ENCODE measurements at places on chromosomes 6 and 20.

DNA sequence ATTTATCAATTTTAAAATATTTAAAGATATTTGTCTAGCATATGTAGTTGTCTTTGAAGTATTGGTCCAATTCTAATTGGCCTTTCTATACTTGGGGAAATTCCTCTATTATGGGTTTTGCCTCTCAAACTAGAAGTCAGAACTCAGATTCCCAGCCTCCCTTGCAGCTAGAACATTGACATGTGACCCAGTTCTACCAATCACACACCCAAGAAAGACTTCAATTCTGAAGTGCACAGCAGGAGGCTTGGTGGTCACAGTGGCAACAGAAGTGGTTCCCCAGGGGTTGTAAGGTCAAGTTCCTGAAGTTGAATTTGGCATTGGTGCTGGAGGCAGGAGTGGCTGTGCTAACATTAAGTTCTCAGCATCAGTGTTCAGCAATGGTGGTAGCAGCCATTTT lies 14.8 kb upstream of the FKBP5 start:
- DNase-seq = no peak

GRCh38 chr6:132130626-132131298 lies 179.6 kb upstream of the CCN2 start:
- DNase-seq = no peak

- no peak for DNase-seq
Observed at GRCh38 chr6:6494677-6495076, 93.8 kb upstream of the LY86 start.

DNA sequence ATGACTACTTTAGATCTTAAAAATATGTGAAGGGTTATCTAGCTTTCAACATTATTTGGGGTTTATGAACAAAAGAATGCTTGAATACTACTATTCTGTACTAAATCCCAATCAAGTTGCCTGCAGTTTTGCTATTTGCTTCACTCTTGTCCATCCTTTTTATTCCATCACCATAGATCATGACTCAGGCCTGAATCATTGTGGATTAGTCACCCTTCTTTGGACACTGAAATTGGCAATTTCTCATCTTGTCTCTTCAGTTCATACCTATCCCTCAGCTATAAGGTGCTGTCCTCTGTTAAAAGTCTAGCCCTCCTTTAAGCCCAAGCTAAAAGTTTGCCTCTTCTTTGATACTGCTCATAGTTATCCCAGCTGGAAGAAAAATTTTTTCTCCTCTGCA lies 199.1 kb downstream of the CENPW start:
- DNase-seq = no peak

DNA sequence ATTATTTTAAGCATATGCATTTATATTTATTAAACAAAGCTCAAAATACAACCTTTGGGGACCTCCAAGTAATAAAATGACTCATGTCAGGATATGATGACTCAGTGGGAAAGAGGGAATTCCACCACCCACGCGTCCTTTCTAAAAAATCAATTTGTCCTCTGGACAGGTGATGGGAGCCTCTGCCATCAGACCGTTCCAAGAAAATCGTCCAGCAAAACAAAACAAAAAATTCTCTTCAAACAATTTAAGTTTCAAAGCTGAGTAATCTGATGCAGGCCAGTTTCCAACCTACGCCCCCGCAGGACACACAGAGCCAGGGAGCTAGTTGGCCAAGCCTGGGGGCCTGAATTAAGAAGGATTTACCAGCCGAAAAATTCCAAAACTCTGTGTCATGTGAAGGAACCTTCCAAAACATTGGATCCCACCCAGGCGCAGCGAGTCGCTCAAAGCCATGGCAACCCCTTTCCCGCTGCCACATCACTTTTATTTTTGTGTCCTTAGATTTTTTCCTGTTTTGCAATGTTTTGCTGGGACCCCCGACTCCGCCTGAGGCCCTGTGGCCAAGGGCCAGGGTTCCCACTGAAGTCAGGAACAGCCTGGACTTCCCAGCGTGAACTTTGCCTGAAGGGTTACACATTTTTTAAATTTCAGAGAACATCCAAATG lies 95.3 kb downstream of the NFATC2 start:
- DNase-seq = no peak

DNA sequence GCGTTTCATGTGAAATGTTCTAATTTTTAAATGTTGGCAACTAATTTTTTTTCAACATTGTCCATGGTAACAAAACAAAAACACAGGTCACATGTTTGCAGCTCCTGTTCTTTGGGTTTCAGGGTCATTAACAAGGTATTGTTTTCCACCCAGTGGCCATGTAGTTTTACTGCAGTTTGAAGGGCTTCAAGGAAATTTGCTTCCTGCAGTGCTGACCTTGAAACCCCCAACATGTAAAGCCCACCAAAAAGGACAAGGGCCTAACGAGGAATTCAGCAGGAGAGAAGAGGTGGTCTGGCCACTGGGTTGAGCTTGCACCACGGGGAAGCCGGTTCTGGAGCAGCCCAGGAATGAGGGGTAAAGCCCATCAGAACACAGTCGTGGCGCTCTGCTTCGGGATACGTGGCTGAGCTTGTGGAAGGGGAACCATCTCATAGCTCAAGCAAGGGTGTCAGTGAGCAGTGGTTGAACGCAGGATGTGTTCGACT lies 13.9 kb upstream of the KLHL31 start:
- no peak for DNase-seq

- DNase-seq = no peak
Observed at GRCh38 chr6:102458990-102459389, 1065.5 kb downstream of the GRIK2 start.
